ENCODE measurements at places on chromosomes 13 and 19. TPM values are rescaled to one million over a fixed set of nuclear protein-coding genes. Genes with fewer than 3 reads are reported as not detected.

Gene PSG11
- polyA plus RNA-seq, result not detected

Gene ZNF582
- 8.2 TPM for polyA plus RNA-seq

Gene PBX4
- polyA plus RNA-seq, result 0.82 TPM

Gene RNF17
- not detected for polyA plus RNA-seq

Gene BRME1
- polyA plus RNA-seq, result 6.9 TPM

Gene U2AF1L4
- 15.8 TPM for polyA plus RNA-seq

Gene ZNF439
- polyA plus RNA-seq, result 2.7 TPM

Gene CLEC11A
- polyA plus RNA-seq, result 4.2 TPM

Gene NCCRP1
- not detected for polyA plus RNA-seq
